ENCODE measurements at places on chromosomes 5 and 9.
A peak's percentile ranks its signal among the peaks of the same experiment; 100 is the strongest.

- no peak for DNase-seq
Measured at GRCh38 chr9:127991757-127992274, 11.0 kb upstream of the EEIG1 start.

GRCh38 chr5:11928909-11929308 lies 24.7 kb upstream of the CTNND2 start:
- no peak for DNase-seq

DNA sequence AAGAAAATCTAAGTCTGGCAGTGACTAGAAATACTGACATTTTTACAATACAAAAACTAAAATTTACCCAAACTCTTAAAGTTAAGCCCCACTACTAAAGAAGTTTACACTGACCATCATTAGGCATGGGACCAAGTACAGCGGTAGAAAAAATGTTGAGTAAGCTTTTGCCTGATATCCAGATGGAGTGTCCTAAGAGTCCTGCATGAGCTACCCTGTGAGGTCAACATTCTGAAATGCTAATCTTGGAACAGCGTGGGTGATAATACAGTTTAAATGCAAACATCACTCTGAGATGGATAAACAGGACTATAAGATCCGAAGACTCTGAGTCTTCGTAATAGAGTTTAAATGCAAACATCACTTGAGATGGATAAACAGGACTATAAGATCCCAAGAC lies 189.7 kb downstream of the DCP2 start:
- DNase-seq, result peak; percentile 14

DNA sequence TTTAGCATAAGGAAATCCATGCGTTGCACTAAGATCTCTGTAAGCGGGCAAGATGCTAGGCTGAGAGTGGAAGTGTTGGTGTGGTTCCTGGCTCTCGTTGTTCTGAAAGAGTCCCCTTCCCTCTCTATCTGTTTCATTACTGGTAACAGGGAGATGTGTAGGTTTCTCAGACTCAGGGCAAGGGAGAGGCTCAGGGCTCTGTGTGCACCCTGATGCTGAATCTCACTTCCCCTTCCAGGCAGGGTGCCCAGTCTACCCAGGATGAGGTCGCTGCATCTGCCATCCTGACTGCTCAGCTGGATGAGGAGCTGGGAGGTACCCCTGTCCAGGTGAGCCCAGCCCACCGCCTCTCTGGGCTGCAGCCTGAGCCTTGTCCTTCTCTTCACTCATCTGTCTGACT lies 45.7 kb downstream of the STOM start:
- no peak for DNase-seq

DNA sequence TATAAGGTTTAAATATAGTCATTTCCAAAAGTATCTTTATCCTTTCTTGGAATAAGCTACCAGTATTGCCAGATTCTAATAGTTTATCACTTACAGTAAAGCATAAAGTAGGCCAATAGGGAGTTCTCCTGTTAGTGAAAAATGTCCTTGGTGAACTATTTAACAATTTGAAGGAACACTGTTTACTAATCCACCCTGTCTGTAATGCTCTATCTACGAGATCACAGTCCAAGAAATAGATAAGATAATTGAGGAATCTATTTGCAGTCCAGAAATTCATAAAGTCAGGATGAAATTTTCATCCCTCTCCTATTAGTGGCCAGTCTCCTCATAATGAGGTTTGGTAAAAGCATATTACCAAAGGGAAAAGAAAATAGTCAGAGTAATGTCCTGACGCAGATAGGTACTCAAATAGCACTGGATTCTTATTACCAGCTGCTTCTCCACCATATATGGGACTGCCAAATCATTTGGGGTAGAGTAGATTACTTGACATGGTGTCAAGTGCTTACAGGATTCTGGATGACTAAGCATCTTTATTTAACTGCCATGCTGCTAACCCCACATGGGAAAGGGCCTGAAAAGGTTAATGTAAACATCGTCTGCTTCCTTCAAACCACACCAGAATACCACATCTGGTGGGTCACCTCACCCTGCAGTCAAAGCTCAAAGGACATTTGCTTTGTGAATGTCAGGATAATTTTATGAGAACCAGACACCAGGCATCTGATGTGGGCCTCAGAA lies 808.1 kb downstream of the EFNA5 start:
- DNase-seq, result peak; percentile 51

DNA sequence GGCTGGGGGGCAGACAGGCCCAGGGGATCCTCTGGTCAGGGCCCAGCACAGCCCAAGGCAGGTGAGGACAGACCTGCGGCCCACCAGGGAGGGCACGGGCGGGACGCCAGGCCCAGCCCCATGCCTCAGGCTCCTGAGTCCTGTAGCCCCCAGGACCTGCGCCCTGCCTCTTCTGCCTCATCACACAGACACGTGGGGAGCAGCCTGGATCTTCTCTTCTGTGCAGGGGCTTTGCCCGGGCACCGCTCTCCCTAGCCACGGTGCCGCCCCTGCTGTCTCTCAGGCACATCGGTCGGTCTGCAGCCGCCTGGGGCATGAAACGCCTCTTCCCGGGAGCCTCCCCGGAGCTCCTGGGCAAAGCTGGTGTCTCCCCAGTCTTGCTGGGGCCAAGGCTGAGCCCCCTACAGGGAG lies 40.2 kb upstream of the EGFL7 start:
- no peak for DNase-seq

GRCh38 chr9:137836151-137836830 lies 41.3 kb upstream of the CACNA1B start:
- no peak for DNase-seq

DNA sequence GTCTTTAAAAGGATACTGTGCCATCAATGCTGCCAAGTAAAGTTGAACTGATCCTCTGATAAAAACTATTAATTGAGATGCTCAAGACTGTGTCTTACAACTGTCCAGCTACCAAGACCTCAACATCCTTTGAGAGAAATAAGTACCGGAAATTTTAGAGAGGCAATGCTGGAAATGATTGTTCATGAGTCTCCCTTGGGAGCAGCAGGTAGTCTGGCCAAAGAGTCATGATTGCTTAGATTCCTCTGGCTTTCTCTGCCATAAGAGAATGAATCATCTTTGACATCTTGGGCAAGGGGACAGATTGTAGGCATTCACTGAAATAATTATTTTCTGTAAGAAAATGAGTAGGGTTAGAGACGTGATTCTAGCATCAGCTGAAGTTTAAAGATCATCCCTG lies 466.6 kb upstream of the DAB2 start:
- peak; percentile 83 for DNase-seq
